MCF 10A (cell line): ENCODE measurements at places on chromosomes 11 and 22. TPM values are rescaled to one million over a fixed set of nuclear protein-coding genes. Genes with fewer than 3 reads are reported as not detected.

HPX gene
- 0.71 and 0.75 TPM in 2 replicates for total RNA-seq

OR52A1 gene
- total RNA-seq: not detected in 2 replicates

GAB4 gene
- total RNA-seq: not detected in 2 replicates

MISFA gene
- total RNA-seq: 2.4 and 4.0 TPM in 2 replicates

AHNAK gene
- 416 and 429 TPM in 2 replicates for total RNA-seq

GRCh38 chr22:19981961-19982920 lies 34.4 kb downstream of the ARVCF start:
- no peak overlapping the region for H3K4me3 ChIP-seq
- H3K36me3 ChIP-seq: no peaks in the 10 kb centered on the region
- no peak overlapping the region for H3K27ac ChIP-seq
- peaks cover 10% of the 10 kb centered on the region for H3K4me1 ChIP-seq
- DNase-seq: no peak
- no peaks in the 10 kb centered on the region for H3K27me3 ChIP-seq

DNA sequence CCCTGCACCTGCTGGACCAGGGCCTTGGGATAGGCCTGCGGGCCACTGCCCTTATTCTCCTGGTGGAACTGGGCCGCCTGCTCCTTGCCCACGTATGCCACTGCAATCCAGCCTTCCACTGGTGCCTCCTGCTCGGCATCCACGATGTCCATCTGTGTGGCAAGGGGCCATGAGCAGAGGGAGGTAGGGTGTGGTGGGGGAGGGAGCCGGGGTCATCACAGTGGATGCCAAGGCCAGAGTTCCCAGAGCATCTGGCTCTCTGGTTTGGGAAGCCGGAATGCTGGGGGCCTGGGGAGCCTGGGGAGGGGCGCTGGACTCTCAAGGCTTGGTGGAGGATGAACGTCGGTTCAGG lies 627 bp downstream of the RNF215 start:
- H3K4me3 ChIP-seq: peak overlapping the region; percentile 79
- H3K4me1 ChIP-seq: peaks cover 12% of the 10 kb centered on the region
- H3K27ac ChIP-seq: peak overlapping the region; percentile 74
- H3K27me3 ChIP-seq: no peaks in the 10 kb centered on the region

DNA sequence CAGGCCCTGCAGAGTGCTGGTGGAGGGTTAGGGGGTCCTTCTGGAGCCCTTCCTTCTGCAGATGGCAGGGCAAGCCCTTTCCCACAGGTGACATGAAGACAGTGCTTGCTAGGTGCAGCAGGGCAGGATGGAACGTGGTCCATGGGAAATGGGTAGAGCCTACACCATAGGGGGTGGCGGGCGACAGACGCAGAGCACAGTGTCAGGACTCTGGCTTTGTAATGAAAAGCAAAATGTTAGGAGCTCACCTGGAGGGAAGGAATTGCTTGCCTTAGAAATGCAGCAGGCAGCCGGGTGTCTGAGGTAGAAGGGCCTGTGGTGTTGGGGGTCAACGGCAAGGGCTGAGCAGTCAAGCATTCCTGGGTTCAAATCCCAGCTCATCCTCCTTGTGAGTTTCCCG lies 54.9 kb downstream of the ARHGAP8 start:
- no peaks in the 10 kb centered on the region for H3K27me3 ChIP-seq
- H3K4me3 ChIP-seq: no peak overlapping the region
- H3K4me1 ChIP-seq: no peaks in the 10 kb centered on the region
- H3K36me3 ChIP-seq: peaks cover 12% of the 10 kb centered on the region
- H3K27ac ChIP-seq: no peak overlapping the region

DNA sequence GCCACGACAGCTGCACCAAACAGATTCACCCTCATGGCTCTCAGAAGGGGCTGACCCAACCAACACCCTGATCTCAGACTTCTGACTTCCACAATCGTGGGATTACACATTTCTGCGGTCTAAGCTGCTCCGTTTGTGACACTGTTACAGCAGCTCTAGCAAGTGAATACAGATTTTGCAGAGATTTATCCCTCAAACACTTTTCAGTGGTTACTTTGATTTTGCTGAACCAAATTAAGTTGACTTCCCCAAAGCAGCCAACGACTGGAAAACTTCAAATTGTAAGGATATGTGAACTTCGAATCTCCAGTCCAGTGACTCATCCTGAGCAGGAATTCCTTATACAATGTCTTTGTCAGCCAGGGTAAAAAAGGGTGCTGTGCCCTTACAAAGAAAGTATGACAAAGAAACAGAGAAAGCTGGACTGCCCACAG lies 14.8 kb upstream of the INCENP start:
- DNase-seq: no peak
- H3K27me3 ChIP-seq: no peaks in the 10 kb centered on the region
- peaks cover 6% of the 10 kb centered on the region for H3K36me3 ChIP-seq
- H3K27ac ChIP-seq: no peak overlapping the region
- no peaks in the 10 kb centered on the region for H3K4me1 ChIP-seq
- no peak overlapping the region for H3K4me3 ChIP-seq

- no peaks in the 10 kb centered on the region for H3K27me3 ChIP-seq
- no peak overlapping the region for H3K4me3 ChIP-seq
- H3K27ac ChIP-seq: no peak overlapping the region
- peak; percentile 37 for DNase-seq
- peaks cover 14% of the 10 kb centered on the region for H3K4me1 ChIP-seq
- H3K36me3 ChIP-seq: peaks cover 34% of the 10 kb centered on the region
Observed at GRCh38 chr11:33742249-33742851, 6.1 kb upstream of the CD59 start.

GRCh38 chr22:17007852-17008731 lies at the start of gene GAB4:
TSS of gene GAB4 (minus strand) at chr22:17008222. CDS start at chr22:17008114, 108 bp downstream.
- no peak for DNase-seq
- no peak within 1 kb of the TSS for H3K4me3 ChIP-seq
- H3K4me1 ChIP-seq: no peaks in the 10 kb centered on the region
- peaks cover 31% of the 10 kb centered on the region for H3K27me3 ChIP-seq
- no peak within 1 kb of the TSS for H3K27ac ChIP-seq
- H3K36me3 ChIP-seq: no peaks in the 10 kb centered on the region
